ENCODE measurements at places on chromosomes 2 and 18. TPM values are rescaled to one million over a fixed set of nuclear protein-coding genes. Genes with fewer than 3 reads are reported as not detected.

DNA sequence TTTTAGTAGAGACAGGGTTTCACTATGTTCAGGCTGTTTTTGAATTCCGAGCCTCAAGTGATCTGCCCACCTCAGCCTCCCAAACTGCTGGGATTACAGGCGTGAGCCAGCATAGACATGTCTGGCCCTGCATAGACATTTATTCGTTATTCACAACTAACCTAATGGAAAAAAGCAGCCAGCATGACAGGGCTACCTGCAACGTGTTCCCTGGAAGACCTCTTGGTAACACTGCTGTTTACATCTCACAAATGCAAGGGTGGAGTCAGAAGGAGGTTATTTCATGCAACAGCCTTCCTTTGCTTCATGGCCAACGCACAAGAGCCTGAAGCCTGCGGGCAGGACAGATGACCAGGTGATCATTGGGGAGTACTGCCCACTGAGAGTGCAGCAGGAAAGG, 9.2 kb downstream of the SERPINE2 start:
- no peak for DNase-seq

GRCh38 chr2:234420408-234420807, 76.5 kb downstream of the ARL4C start:
- no peak for DNase-seq

DNA sequence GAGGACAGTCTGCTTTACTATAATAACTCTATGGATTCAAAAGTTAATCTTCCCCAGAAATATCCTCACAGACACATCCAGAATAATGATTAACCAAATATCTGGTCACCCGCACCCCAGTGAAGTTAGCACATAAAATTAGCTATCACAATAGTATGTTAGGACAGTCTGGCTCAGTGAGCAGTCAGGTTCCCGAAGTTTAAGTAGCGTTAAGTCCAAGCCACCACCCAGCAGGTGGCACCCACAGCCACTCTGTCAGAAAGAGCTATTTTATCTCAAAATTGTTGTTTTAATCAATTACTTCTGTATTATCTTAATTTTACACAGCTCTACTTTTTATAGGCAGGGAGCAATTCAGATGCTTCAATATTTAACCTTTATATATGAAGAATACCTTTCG, 537.5 kb downstream of the MBD2 start:
- no peak for DNase-seq

Gene CD207
- 0.38 TPM for total RNA-seq

- peak; percentile 43 for DNase-seq
These were observed 31.8 kb downstream of the TBC1D8 start for GRCh38 chr2:101119431-101119830.

Gene CNDP1
- 0.11 TPM for total RNA-seq

Measured in heart right ventricle (tissue), 16 donors.